ENCODE measurements at places on chromosomes 5 and 9. TPM values are rescaled to one million over a fixed set of nuclear protein-coding genes. Genes with fewer than 3 reads are reported as not detected.

Gene TXNDC8
- not detected for total RNA-seq

Gene OR1K1
- total RNA-seq = not detected

Gene ROPN1L
- 0.36 TPM for total RNA-seq

Gene SLC6A18
- not detected for total RNA-seq

Gene MEF2C
- 19.5 TPM for total RNA-seq

Gene CXCL14
- total RNA-seq = 0.26 TPM

Gene CA9
- total RNA-seq = 181 TPM

Gene CARD6
- 13.0 TPM for total RNA-seq

Gene ANKHD1
- 77.4 TPM for total RNA-seq

Gene ANKRD20A1
- total RNA-seq = not detected

Gene NAA35
- total RNA-seq = 18.8 TPM

Gene LVRN
- total RNA-seq = 0.36 TPM

All from smooth muscle cell of the pulmonary artery (primary cell).